Activated CD8-positive, alpha-beta memory T cell treated with anti-CD3 and anti-CD28 coated beads for 4 hours (primary cell): ENCODE measurements at places on chromosomes 11 and 22.

GRCh38 chr11:112525270-112525669 lies 264.6 kb upstream of the PLET1 start:
- no peak for DNase-seq

DNA sequence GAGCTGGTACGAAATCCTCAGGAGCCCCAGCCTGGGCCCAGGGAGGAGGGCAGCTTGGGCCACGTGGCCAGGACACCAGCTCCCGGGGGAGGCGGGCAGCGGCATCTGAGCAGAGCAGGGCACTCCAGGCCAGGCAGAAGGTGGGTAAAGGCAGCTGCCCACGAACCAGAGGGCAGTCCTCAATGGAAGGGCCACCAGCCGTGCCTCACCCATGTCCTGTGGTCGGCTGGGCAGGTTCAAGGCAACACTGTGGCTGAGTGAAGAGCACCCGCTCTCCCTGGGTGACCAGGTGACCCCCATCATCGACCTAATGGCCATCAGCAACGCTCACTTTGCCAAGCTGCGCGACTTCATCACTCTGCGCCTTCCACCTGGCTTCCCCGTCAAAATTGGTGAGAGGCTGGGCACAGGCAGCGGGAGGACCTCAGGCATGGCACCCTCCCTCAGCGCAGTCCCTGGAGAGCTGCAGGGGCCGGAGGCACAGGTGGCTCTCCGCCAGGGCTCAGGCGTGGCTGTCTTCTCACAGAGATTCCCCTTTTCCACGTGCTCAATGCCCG lies 2.5 kb upstream of the SSH3 start:
- DNase-seq: no peak

DNA sequence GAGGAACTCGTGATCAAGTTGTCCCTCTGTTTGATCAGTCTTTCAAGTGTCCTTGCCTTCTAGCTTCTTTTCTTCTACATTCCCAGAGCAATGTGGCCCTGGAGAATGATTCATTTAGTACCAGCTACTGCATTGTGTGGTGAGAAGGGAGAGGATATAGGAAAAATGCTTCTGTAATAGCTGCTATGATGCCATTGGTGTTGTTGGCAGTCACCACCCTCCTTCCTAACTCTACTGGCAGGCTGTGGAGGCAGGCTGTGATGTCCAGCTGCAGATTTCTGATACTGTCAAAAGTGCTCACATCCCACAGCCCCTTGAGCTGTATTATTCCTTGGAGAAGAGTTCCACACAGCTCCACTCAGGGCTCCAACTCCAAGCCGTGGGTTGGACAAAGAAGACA lies 52.8 kb downstream of the ENDOD1 start:
- DNase-seq: no peak

DNA sequence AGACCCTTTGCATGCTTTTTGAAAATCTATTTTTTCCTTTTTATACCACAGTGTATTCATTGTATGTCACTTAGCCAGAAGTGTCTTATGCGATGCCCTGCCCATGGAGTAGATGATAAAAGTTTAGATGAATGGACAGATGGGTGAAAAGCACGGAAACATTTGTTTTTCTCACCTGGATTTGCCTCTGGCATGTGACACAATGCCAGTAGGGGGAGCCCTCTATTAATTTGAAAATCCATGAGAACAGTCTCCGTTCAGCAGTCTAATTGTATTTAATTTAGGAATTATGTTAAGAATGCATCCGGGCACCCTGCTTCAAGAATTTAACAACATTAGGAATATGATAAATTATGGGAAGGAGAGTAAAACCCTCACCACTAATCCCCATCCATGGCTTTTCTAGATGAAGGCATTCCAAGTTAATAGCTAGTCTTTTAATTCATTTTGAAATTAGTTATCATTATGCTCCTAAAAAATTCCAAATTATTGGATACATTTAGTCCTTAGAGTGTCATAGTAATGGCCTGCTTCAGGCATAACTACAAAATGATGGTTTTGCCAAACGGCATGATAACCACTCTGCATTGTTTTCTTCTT lies 55.3 kb upstream of the ALKBH3 start:
- no peak for DNase-seq

DNA sequence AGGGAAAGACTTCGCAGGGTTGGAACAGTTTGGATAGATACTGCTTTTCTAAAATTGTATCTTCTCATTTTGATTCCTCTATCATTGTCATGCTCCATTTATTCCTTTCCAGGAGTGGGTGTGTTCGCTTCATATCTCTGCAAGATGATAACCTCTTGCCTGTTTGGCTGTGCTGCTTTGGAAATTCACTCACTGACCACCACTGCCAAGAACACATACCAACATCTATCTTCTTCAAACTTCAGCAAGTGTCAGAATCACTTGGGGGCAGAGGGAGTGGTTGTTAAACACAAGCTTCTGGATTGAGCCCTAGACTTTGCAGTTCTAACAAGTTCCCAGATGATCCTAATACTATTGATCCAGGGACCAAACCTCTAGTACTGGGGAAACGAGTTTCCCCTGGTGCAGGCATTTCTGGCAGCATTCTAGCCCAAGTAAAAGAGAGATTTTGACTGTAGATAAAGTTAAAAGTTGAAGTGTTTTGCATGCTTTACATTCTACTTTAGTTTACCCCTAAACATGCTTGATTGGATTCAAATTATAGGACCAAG lies 11.5 kb upstream of the DKK3 start:
- DNase-seq: no peak

GRCh38 chr22:40190501-40190900 lies 12.8 kb downstream of the TNRC6B start:
- DNase-seq: no peak

- DNase-seq: no peak
These were observed 43.4 kb downstream of the GRIK4 start for GRCh38 chr11:120554766-120555432.

- no peak for DNase-seq
These were observed 236.1 kb downstream of the MIAT start for GRCh38 chr22:26893173-26894110.

DNA sequence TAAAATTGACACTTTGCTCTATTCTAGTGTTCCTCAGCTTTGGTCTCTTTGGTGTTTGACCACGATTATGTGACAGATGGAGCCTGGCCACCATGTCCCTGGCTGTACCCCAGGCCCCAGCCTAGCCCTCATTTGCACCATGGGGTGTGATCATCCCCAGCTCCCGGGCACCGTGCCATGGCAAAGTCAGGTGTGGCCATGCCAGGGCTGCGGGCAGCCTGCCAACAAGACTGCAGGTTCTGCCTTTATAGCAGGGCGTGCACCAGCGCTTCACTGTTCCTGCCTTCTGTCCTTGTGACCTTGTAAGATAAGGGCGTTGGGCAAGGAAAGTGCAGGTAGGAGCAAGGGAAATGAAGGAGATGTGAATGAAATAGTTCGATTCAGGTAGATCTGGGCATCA lies 22.4 kb upstream of the APOBEC3A start:
- no peak for DNase-seq

GRCh38 chr22:36301384-36301828 lies 48.5 kb downstream of the APOL1 start:
- DNase-seq: peak; percentile 69

DNA sequence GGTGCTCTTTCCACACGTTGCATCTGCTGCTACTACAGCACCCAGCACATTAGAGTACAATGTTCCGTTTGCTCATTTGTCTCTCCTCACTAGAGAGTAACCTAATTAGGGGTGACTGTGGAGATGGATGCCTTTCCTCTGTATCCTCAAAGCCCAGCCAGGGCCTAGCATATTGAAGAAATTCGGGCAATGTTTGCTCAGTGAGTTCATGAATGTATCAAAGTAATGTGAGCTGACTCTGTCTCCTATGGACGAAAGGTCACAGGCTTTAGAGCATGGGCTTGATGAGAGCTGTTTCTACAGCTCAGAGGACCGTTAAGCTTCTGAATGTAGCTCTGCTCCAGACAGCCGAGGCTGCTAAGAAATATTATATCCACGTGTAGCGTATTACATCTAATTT lies 67.5 kb downstream of the C11orf58 start:
- DNase-seq: no peak

DNA sequence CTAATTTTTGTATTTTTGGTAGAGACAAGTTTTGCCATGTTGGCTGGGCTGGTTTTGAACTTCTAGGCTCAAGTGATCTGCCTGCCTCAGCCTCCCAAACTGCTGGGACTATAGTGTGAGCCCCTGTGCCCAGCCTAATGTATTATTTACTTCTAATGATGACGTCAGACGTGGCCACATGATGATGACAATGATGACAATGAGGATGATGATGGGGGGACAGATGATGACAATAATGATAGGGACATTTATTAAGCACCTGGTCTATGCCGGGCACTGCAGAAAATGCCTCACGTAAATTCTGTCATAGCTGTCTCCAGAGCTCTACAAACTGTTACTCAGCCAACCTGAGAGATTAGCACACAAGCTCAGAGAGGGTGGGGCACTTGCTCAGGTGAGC lies 169.3 kb downstream of the SHANK2 start:
- DNase-seq: no peak

DNA sequence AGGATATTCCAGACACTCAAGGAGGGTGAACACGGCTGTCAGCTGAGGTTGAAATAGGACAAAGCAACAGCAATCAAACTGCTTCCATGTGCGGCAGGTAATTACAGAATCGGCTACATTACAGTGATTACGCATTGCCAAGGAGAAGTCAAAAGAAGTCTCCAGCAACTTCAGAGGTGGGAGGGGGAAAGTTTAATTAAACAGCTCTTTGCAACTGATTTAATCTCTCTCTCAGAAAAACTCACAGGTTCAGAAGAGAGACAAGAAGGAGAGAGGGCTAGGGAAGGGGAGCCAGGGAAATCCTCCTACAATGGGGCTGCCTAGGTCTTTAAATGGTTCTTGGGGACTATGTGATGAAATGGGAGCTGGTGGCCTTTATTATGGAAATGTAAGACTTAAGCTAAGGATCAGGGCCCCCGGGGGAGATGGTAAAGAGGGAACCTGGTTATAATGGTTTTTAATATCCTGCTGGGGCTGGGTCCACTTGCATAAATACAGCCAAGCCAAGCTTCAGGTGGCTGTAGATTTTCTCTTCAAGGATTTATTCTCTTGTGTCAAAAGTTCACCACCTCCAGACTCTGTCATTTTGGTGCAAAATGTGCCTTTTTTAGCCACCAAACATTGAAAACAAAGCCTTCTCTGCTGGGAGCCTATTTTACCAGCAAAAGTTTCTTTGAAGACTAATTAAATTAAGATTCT lies 354.7 kb upstream of the NARS2 start:
- no peak for DNase-seq

- no peak for DNase-seq
These were observed 8.0 kb upstream of the CTSD start for GRCh38 chr11:1771700-1772099.

GRCh38 chr22:22799561-22799960 lies 88.1 kb upstream of the IGLL5 start:
- DNase-seq: no peak

DNA sequence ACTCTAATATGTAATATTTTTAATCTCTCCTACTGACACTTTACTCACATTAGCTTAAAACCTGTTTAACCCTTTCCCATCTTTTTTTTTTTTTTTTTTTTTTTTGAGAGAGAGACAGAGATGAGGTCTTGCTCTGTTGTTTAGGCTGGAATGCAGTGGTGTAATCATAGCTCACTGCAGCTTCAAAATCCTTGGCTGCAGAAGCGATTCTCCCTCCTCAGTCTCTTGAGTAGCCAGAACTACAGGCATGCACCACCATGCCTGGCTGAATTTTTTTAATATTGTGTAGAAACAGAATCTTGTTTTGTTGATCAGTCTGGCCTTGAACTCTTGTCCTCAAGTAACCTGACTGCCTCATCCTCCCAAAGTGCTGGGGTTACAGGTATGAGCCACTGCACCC lies 37.3 kb downstream of the PAMR1 start:
- DNase-seq: no peak

- DNase-seq: no peak
These were observed 479.0 kb downstream of the BRD1 start for GRCh38 chr22:49348631-49349030.

DNA sequence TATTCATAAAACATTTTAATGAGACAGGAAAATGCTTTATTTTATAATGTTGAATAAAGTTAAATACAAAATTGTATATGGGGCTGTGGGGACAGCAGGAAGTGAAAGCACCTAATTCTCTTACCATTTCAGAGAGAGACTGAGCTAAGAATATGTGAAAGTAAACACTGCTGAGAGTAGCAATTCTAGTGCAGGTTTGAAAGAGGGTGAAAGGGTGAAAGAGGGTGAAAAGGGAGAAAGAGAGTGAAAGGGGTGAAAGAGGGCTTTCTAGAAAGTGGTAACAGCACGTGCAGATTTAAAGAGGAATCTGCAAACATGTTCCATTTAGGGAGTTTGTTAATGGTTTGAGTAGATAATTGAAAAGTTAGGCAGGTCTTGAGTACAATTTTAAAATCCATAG lies 652.0 kb upstream of the CCDC90B start:
- DNase-seq: no peak

DNA sequence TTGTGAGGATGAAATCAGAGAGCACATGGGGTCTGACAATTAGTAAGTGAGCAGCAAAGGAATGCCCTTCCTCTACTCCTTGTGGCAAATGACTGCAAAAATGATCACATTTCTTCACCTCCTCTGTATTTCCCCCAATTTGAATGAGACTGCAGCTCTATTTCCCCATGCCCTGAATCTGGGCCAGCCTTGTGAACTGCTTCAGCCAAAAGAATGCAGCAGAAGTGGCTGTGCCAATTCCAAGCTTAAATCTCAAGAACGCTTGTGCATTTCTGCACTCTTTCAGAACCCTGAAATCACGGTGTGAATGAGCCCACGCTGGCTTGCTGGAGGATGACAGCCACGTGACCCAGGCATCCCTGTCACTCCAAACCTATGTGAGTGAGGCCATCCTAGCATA lies 9.9 kb downstream of the SLC43A3 start:
- DNase-seq: no peak

DNA sequence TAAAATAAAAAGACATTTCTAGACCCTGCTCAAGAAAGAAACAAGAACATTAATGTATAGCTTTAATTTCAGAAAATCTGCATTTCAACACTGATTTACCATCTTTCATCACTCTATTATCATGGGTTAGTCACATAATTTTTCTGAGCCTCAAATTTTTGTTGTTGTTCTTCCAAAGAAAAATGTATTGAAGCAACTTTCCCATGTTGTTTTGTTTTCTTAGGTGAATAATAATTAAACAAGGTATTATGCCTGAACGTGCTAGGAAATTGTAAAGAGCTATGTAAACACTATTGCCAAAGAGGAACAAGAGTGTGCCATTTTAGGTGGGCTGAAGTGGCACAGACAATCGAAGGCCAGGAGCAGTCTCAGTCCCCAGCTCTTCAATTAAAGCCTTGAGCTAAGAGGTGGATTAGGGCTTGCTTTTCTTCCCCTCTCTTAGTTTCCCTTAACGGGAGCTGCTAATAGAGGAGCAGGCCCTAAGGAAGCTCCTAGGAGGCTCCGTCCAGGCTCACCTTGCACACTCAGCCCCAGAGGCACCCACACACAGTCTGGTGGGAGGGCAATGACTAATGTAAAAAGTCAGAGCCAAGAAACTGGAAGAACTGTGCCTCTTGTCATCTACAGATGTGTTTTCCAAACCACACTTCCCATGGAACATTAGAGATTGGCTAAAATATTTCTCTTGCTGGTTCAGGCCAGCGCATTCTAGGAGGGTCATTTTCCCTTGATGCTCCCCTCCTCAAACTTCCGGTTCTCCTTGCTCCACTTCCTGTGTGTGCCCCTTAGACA lies 8.8 kb upstream of the UBASH3B start:
- no peak for DNase-seq
